ENCODE measurements at places on chromosomes 16 and 17.

DNA sequence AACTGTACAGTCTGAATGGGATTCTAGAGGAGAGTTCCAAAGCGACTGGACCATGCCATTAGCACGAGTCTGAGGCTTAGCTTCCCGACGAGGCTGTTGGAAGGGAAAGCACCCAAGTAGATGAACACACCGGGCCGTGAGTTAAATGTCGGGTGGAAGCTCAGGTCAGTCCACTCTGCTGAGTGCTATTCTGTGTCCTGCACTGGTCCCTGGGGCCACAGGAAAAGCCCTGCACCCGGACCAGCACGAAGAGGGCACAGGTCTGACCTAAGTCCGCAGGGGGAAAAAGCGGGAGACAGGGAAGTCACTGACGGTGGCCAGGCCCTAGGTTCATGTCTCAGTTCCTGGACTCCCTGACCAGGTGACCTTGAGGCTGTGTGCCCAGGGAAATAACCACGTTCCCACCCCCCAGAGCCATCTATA, 44.1 kb upstream of the RBFOX3 start:
- no peak for DNase-seq

DNA sequence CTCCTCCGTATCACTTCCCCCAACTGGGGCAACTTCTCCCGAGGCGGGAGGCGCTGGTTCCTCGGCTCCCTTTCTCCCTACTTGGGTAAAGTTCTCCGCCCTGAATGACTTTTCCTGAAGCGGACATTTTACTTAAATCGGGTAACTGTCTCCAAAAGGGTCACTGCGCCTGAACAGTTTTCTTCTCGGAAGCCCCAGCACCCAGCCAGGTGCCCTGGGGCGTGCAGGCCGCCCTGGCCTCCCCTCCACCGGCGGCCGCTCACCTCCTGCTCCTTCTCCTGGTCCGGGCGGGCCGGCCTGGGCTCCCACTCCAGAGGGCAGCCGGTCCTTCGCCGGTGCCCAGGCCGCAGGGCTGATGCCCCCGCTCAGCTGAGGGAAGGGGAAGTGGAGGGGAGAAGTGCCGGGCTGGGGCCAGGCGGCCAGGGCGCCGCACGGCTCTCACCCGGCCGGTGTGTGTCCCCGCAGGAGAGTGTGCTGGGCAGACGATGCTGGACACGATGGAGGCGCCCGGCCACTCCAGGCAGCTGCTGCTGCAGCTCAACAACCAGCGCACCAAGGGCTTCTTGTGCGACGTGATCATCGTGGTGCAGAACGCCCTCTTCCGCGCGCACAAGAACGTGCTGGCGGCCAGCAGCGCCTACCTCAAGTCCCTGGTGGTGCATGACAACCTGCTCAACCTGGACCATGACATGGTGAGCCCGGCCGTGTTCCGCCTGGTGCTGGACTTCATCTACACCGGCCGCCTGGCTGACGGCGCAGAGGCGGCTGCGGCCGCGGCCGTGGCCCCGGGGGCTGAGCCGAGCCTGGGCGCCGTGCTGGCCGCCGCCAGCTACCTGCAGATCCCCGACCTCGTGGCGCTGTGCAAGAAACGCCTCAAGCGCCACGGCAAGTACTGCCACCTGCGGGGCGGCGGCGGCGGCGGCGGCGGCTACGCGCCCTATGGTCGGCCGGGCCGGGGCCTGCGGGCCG, 1.6 kb downstream of the HIC1 start:
- DNase-seq, result peak; percentile 45

DNA sequence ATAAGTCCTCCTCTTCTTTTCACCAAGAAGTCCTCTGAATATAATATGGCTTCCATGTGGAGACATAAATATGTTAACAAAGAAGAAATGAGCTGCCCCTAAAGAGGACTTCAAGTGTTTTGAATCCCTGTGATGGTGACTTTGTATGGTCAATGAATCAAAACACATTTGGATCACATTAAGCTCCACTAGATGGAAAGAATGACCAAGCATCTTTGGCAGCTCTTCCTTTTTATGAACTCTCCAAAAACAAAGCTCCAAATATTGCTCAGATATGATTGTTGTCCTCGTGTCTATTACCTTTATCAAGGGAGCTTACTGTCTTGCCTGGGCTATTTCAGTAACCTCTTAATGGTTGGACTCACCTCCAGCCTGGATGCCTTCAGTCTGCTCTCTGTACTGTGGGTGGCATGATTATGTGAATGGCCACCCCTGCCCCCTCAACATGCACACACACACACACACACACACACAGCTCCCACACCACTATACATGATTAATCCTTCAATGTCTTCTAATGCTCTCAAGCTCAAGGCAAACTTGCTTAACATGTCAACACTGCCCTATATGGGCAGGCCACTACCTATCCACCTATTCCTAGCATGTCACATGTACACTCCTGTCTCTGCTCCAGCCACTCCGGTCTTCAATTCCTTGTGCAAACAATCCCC, 346.6 kb upstream of the SALL1 start:
- no peak for DNase-seq

- no peak for DNase-seq
Observed at GRCh38 chr17:62134397-62134796, 69.3 kb upstream of the MED13 start.

- no peak for DNase-seq
Observed at GRCh38 chr17:74597069-74597790, 5.1 kb upstream of the CD300LD start.

- DNase-seq, result peak; percentile 0
Observed at GRCh38 chr16:63787014-63787413, 1334.8 kb downstream of the CDH11 start.

DNA sequence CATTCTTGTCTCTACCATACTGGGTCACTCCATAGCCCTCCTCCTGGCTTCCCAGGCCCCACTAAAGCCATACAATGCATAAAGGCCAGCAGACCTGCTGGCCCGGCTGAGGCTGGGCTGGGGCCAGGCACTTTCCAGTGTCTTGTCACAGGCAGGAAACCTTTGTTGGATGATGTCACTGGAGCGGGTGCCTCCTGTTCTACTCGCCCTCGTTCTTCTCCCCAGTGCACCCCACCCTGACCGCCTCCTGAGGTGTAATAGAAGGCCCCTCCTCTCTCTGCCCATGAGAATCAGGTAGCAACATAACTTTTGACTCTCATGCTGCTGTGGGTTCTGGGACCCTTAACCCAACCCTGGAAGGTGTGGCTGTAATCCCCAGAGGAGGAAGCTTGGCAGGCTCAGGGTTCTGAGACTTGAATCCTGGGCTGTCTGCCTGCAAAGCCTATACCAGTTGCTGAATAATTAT, 54.2 kb upstream of the IL34 start:
- DNase-seq, result no peak

DNA sequence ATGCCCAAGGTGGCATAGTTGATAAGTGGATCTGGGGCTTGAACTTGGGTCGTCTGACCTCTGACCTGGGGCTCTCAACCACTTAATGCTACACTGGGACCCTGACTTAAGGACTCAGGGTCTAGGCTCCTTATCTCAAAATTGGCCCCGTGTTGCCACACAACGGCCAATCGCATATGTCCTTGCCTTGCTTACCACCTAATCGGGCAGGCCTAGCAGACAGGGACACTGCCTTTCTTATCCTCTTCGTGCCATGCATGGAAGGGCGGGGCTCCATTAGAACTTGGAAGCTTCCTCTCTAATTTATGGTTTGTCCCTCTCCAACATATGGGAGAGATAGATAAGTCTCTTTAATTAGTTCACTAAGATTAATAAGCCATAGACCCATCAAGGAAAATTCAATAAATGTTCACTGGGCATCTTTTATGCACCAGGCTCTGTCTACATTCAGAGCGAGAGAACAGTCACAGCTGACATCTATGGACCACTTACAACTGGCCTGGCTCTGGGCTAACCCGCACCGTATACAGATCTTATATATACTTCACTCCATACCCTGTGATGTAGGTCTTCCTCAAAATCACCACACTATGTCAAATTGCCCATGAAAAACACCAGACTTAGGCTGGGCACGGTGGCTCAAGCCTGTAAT, 35.1 kb downstream of the CDH1 start:
- peak; percentile 100 for DNase-seq

All from erythroblast (primary cell).